ENCODE measurements at places on chromosomes 7 and 10.

DNA sequence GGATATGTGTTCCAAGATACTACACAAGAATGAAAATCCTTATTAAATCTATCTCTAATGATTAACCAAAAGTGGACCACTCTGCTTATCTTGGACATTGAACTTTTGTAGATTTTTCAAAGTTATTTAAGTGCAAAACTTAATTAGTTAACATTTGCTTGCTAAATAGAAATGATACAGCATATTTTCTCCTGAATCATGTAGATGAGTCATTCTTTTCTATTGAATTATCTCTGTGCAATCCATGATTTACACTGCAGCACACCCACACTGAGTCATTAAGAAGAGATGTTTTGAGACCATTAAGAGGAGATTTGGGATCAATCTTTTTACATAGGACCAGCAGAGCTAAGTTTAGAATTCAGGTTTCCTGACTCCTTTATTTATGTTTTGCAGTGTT is 6.6 kb upstream of the ABCC2 start:
- no peak for DNase-seq

- no peak for DNase-seq
Measured at GRCh38 chr7:139249179-139249810, 18.3 kb downstream of the UBN2 start.

DNA sequence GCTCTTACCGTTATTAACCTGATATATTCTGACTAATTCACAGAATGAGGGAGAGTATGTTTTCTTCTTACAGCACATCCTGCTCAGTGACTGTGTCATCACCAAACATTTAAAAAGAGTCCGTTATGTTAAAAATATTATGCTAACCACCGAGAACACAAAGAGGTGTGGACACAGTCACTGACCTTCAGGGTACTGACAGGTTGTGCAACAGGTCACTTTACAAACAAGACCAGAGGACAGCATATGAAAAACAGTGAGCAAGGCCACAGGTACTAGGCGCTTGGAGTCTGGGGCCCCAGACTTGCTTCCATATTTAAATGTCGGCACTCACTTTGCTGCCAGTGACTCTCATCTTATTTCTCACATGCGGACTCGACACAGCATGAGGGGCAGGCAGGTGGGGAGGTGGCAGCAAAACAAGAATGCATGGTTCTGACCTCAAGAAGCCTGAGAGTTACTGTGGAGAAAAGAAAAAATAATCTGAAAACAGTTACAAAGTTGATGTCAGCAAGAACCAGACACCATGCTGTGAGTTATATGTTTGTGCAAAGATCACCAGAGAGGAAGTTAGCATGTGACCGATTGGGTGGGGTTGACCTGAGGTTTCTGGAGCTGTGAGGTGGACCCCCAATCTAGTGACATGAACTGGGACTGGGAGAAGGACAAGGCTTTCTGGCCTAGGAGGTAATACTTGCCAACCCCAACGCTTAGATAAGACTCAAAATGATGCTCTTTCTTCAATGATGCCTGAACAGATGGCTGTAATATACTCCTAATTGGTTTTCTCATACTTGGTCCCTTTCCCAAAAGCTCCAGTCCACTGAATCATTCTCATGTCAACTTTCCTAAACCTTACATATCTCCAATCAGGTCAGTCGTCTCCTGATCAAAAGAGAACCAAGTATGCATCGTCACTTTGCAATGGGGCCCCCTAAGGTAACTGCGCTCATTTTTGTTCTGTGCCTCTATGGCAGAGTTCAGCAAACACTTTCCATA is 102.4 kb downstream of the HIPK2 start:
- DNase-seq, result no peak

- no peak for DNase-seq
Measured at GRCh38 chr7:107312418-107312817, 143.6 kb downstream of the HBP1 start.

DNA sequence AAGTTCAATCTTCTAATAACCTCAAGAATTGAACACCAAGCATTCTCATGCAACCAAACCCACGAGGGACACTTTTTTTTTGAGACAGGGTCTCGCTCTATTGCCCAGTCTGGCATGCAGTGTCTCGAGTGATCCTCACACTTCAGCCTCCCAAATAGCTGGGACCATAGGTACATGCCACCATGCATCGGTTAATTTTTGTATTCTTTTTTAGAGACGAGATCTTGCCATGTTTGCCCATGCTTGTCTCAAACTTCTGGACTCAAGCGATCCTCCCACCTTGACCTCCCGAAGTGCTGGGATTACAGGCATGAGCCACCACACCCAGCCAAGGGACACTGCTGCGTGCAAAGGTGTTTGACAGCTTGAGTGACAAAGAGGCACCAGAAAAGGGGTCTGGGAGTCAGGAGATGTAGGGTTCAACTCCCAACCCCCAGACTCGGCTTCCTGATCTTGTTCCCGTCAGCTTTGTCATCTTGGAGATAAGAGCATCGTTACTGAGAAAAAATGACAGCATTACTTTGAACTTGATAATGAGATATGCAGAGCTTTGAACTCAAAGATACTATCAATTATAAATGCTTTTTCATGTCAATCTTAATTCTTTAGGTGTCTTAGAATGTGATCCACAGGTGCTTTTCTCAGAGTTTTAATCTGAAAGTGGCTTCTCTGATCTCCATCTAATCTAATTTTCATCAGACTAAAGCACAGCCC is 1.6 kb upstream of the CYTH3 start:
- DNase-seq, result peak; percentile 35

GRCh38 chr10:114631666-114632417 is 26.2 kb downstream of the ABLIM1 start:
- DNase-seq, result peak; percentile 57

GRCh38 chr7:20365486-20365885 is 34.8 kb downstream of the ITGB8 start:
- DNase-seq, result no peak

Measured in aorta (tissue), 5 donors.